ENCODE measurements at places on chromosomes 6 and 20. TPM values are rescaled to one million over a fixed set of nuclear protein-coding genes. Genes with fewer than 3 reads are reported as not detected.

NHSL1 gene
- 9.9 TPM for total RNA-seq

CUTA gene
- total RNA-seq = 380 TPM

KCNK16 gene
- total RNA-seq = not detected

KIAA0408 gene
- 0.30 TPM for total RNA-seq

LGSN gene
- not detected for total RNA-seq

All from bronchus fibroblast of lung (primary cell).